ENCODE measurements at places on chromosomes 1 and 21.

- DNase-seq = no peak
Measured at GRCh38 chr1:27778056-27778455, 5.0 kb downstream of the STX12 start.

DNA sequence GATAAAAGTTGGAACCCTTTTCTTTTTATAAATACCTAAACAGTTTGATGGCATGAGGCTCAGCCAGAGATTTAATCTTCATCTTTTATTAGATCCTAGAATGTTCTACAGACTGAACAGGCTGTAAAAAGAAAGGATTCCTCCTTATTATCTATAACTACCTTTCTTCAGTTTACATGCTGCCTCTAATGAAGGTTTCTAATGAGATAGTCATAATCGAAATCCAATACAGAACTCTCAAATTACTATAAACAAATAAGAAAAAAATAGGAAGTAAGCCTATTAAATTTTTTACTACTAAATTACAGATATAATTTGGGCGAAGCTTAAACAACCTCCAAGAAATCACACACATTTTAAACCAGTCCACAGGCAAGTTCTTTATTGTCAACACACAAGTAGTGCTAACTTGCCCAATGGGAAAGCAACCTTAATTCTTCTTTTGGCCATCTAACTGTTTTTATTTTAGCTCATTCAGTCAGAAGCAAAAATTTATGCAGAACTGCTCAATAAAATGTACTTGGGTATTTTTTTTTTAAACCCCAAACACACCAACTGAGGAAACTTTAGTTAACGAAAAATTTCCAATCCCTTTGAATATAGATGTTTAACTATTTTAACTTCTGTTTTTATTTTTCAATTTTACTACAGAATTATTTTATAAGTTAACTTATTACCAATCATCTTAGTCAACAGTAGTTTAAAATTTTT, 4.8 kb downstream of the WDR26 start:
- DNase-seq = no peak

DNA sequence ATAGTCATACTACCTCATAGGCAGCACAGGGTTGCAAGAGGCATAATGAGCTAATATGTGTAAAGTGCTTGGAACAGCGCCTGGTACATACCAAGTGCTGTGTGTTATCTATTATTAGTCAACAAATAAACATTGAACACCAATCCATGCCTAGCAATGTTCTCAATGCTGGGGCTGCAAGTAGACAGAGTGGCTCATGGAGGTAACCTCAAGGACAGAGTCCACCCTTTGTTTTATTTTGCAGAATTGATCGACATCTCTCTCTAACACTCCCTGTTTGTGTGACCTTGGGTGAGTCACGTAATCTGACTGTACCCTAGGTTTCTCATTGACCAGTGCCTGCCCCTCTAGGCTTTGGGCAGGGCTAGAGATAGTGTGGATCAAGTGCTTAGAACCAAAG, 164.0 kb upstream of the KLHDC7A start:
- DNase-seq = no peak

- no peak for DNase-seq
Measured at GRCh38 chr1:231808990-231809389, 182.4 kb downstream of the DISC1 start.

DNA sequence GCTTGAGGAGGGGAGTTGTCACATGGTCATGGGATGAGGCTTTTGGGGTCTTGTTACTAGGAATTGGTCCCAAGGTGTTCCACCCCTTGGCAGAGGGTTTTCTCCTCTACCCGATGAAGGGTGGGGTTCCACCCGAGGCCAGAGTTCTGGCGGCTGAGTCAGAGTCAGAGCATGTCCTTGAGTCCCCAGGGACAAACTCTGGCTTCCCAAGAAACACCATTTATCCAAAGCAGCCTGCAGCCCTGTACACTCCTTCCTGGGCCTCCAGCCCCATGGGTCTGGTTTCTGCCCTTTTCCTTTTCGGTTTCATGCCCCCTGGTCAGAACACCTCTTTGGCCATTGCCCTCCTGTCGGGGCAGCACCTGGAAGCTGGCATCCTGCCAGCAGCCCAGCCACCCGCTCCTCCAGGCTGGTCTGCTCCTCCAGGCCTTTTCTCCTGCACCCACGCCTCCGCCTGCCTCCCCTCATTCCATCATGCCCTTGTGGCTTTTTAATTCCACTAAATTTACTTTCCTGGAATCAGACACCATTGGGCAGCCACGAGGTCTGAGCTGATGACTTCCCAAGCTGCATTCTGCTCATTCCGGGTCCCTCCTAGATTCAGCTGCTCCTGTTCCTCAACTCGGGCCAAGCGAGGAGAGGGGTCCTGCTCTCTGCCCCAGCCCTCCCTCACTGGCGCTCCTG, 301.7 kb upstream of the VAMP3 start:
- DNase-seq = no peak

- no peak for DNase-seq
Measured at GRCh38 chr1:218080863-218081262, 204.2 kb upstream of the RRP15 start.

DNA sequence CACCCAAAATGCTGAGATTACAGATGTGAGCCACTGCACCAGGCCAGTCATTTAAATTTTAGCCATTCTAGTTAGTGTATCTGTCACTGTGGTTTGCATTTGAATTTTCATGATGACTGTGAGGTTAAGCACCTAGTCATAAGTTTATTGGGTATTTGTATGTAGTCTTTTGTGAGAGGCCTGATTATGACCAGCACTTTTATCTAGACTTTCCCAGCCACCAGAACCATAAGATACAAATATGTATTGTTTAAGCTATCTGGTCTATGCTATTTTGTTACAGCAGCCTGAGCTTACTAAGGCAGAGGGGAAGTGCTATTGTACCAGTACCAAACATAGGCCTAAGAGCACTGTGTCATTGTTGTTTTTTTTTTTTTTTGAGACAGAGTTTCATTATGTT, 19.9 kb upstream of the DNAJC6 start:
- DNase-seq = no peak

GRCh38 chr1:152878042-152878441, at the start of gene SMCP:
TSS of gene SMCP (plus strand) at chr1:152878322. CDS start at chr1:152884423, 6,101 bp downstream.
- DNase-seq = no peak

DNA sequence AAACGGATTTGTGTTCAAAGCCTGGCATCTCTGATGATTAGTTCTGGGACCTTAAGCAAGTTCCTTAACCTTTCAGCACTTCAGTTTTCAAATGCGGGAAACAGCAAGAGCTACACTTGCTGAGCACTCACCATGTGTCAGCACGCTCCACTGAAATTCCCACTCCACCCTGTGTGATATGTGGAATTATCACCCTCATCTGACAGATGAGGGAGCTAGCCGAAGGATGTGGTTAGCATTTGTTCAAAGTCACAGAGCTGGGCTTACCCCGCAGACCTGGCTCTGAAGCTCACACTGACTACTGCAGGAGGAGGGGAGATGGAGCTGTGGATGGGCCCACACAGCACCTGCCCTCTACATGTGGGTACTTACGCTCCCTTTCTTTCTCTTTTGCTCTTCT, 29.1 kb downstream of the IL12RB2 start:
- DNase-seq = no peak

DNA sequence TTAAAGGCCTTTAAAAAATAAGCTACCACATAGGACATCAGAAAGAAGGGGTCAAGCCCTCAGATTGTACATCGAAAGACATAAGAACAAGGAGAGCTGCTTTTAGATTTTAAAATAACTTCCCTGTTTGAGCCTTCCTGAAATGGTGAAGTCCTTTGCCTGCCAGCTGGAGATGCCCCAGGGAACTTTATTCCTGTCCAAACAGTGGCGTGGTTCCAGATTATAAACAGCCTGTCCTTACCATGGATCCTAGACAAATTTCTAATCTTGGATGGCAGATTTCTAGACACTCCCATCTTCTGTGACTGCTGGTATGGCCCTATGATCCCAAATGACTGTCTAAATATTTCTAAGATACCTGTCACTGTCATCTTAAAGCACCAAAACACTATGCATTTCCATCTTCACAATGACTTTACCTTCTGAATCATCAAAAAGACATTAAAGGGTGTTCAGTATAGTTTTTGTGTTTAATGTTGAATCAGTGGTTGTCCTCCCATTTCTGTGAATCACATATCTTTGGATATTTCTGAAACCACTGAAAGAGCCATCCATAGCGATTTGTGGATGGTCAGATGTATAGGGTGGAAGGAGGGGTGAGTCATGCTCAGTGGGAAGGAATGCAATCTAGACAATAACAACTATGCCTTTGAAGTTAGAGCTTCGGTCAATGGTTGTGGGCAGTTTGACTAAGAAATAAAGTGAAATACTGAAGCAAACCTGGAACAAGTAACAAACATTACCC, 23.2 kb downstream of the ILDR2 start:
- no peak for DNase-seq

DNA sequence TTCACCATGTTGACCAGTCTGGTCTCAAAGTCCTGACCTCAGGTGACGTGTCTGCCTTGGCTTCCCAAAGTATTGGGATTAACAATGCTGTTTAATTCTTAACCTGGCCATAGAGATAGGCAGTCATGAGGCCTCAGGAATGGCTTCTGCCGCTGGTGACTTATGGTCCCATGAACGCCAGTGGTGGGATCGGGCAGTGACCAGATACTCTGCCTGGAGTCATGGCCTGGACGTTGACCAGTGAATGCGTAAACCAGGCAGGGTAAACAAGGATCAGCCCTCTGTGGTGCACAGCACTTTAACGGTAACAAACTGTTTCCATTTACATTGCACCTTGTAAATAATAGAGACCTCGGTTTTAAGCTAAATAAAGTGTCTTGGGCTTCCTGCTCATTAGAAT, 23.0 kb downstream of the MTARC1 start:
- DNase-seq = no peak

- no peak for DNase-seq
Measured at GRCh38 chr21:9755611-9756010, 765.8 kb upstream of the TPTE start.

DNA sequence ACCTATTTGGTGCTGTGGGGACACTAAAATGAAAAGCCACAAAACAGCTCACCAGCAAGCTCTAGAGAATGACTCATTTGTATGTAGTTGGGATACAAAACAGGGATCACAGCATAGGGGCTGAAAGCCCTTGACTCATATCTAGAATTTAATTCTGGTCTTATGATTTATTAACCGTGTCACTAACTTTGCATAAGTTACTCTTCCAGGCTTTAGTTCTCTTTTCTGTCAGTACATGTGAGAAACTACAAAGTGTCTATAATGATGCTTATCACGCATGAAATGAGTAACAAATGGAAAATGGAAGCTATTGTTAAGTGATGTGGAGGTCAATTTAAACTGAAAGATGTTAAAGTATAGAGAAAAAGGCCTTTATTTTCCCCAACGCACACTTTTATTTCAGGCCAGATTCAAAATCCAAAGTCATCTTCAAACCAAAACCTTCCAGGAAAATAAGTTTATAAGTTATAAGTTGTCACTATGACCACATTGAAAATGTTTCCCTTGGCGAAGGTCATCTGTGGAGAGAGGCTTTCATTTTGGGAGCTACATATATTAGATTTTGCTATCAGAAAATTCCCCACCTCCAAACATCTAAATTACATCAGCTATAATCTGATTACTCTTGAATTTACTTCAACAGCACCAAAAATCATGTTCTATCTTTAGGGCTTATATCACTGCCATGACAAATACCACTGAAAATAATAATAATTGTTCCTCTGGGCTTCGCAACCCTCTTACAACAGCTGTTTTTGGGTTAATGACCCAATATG, 430.5 kb downstream of the MRPL39 start:
- DNase-seq = no peak

DNA sequence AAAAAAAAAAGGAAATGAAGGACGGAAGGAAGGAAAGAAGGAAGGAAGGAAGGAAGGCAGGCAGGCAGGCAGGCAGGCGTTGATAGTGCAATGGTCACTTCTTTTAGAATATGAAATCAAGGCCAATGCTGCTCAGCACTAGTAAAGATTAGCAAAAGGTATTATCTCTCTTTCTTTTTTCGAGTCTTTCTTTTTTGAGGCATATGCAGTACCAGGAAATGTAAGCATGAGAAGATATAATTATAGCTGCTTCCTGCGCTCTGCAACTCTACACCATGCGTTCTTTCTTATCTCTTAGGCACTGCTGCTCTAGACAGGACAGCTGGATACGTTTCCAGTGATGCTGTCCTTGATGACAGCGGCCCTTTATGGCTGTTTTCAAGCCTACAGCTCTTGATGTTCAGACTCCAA, 1512.5 kb upstream of the B3GALT2 start:
- DNase-seq = no peak

DNA sequence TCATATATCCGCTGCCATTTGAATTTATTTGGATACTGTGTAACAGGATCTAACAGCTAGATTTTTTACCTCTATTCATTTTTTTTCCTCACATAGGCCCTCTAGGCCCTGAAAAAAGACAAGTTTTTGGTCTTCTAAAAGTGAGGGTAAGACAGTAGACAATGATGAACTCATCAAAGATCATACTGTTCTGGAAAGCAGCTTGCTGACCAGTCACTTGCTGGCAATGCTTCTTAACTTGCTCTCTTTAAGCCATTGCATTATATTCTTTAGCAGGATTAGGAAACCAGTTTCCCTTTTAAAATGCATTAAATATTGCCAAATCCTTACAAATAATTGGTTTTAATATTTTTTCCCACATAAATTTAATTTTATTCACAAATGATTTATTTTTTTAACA, 65.5 kb downstream of the SYT14 start:
- DNase-seq = no peak

DNA sequence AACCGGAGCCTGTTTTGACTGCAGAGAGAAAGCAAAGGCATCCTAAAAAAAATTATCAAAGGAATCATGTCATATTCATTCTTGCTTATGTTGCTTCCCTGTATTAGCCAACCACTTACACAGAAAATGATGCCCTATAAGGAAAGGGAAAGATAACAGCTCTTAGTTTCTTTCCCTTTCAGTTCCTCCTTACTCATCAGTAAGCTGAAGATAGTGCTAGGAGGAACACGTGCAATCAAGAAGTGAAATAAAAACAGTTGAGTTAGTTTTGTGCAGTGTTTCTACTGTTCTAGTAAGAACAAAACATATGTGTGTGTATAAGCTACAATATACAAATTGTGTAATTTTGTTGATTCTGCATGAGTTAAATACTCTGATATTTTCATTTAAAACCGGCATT, 45.3 kb upstream of the MTF2 start:
- DNase-seq = peak; percentile 41

GRCh38 chr1:125064481-125064880, 3879.7 kb downstream of the SRGAP2C start:
- no peak for DNase-seq

- DNase-seq = no peak
Measured at GRCh38 chr1:29002792-29003191, 88.4 kb downstream of the EPB41 start.

All from GM19239 (cell line).